Peyer's patch (tissue), 4 donors: ENCODE measurements at places on chromosomes 12 and 14.
A peak's percentile ranks its signal among the peaks of the same experiment; 100 is the strongest.

GRCh38 chr14:62079038-62079437 lies 316.8 kb downstream of the SNAPC1 start:
- no peak for DNase-seq

GRCh38 chr12:32768518-32768917 lies 12.8 kb upstream of the YARS2 start:
- DNase-seq: no peak

- DNase-seq: peak; percentile 68
Measured at GRCh38 chr14:62081012-62081612, 318.9 kb downstream of the SNAPC1 start.

DNA sequence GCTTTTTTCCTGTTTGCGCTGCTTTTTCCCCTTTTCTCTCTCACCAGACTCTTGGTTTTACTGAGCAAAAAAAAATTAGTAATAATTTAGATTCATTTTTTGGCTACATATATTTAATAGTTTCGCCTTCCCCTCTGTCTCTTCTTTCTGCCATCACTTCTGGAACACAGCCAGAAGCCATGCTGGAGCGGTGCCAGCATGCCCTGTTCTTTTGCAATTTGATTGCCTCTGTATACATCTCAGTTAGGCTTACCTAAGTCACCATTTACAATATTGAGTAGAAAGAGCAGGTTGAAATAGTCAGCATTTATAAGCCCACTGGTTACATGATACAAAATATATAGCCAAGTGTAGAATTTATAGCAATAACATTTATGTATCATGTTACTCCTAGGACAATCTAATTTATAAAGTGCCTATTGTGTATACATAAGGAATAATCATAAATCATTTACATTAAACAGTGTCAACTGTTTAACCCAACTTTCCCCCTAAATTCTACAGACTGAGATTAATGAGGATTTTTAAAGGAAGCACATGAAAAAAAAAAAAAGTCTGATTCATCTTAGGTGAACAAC lies 413.8 kb upstream of the SOX5 start:
- DNase-seq: no peak
